ENCODE measurements at places on chromosomes 2 and 18.

DNA sequence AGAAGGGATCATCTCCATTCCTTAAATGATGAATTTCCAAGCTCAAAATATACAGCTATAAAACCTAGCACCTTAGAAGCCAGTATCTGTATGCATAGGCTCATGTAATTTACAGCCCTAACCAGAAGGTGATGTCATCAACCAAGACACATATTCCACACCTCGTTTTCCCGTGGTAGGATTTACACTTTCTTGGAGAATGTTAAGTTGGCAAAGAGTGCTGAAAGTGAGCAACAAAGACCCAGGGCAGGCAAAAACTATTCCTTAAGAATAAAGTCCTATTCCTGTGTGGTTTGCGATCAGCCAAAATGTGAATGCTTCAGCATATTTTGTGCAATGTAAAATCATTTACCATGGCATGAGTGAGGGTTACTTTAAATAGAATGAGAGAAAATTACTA is 247.1 kb downstream of the OSR1 start:
- no peak for DNase-seq

DNA sequence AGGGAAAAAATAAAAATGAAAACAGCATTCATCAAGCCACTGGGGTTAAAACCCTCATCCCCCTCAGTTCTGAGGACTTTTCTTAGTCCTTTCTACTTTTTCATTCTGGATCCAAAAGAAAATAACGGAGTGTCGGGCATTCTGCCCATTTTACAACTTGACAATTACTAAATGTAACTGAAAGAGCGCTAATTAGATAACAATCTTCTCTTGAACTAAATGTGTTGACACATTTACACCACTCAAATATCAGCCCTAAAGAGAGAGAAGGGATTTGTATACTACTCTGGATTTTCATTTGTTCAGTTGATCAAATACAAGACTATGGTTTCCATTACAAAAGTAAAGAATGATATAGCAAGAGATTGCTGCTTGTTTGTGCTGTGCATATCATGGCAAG is 27.5 kb downstream of the ABCA12 start:
- DNase-seq = no peak

GRCh38 chr2:128661311-128661710 is 342.6 kb upstream of the HS6ST1 start:
- DNase-seq = no peak

DNA sequence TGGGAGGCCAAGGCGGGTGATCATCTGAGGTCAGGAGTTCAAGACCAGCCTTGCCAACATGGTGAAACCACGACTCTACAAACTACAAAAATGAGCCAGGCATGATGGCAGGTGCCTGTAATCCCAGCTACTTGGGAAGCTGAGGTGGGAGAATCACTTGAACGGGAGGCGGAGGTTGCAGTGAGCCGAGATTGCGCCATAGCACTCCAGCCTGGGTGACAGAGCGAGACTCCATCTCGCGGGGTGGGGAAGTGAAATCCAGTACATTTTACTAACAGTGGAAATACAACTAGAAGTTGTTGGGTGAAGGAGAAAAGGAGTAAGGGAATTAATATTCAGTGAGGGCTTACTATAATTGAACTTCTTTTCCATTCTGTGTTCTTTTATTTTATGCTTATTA is 13.2 kb upstream of the ENOSF1 start:
- no peak for DNase-seq

DNA sequence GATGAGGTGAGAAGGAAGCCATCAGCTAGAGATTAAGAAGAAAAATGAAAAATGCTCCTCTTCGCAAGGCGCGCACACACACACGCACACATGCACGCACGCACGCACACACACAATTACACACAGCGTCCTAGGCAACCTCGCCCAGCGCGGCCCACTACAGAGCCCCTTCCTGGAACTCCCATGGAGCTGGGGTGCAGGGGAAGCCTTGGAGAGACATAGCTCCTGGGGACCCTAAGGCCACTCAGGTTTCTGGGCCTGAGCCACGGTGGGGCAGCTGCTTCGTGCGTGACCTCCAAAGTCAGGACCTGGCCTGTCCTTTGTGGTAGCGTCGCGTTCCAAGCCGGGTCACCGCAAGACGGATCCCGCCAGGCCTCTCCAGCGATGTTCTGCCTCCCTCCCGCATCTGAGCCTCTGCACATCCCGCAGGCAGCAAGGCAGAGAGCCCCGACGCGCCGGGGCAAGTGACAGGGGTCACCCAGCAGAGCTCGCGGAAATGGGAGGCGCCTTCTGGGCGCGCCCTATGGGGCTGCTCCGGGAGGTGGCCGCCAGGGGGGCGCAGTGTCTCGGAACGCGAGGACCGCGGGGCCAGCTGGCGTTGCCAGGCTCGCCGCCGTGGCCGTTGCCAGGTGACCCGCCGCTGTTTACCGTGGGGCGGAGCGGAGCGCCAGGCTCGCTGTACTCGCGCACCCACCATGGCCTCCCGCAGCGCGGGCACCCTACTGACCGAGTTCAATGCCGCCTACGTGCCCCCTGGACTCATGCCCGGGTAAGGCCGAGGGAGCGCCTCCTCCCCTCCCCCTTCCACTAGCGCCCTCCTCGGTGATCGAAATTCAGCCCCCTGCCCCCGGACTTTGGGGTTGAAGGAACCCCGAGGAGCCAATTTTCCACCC is 79.0 kb downstream of the CIB4 start:
- no peak for DNase-seq

DNA sequence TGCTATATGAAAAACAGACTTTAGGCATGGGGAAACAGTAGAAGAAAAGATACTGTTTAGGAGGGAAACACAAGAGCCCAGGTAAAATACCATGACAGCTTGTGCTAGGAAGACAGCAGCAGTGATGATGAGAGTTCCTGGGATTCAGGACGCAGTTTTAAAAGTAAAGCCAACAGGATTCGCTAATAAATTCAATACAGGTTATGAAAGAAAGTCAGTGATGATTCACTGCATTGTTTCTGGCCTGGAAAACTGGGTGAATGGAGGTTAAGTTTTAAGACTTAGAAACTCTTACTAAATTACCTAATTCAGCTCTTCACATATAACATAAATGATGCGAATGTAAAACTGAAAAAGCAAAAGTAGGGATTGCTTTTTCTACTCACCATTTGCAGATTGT is 27.9 kb upstream of the RNU4ATAC start:
- no peak for DNase-seq

DNA sequence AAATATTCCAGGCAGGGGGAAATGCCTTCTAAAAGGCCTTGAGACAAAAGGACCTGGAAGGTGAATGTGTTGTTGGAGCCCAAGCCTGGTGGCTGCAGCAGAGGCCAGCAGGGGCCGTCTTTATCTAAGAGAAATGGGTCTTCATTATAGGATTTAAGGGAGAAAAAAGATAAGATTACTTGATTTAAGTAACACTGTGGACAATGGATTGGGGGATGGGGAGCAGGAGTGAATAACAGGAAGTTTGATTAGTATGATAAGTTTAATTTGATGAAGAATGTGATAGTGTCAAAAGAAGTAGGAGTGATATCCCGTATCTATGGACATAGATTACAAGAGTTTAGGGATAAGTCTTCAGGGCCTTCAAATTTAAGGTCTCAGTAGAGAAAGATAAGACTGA is 64.2 kb downstream of the WDR75 start:
- no peak for DNase-seq

- no peak for DNase-seq
These were observed 299.1 kb upstream of the SLC14A2 start for GRCh38 chr18:45316127-45316526.

GRCh38 chr2:168992591-168993349 is 38.4 kb downstream of the ABCB11 start:
- DNase-seq = no peak

DNA sequence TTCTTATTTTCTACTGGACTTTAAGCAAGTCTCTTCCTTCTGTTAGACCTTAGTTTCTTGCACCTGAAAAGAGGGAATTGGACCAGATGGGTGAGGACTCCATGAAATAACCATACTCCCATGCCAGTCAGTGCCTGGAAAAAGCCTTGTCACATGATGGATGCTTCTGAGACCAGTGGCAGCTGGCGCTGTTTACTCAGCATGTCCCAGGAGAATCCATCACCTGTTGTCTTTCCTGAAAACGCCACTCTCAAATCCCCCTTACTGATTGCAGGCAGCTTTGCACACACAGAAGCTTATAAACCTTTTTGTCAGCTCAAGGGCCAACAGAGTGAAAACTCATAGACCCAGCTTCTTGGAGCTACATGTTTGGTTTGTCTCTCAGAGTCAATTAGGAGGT is 117.6 kb downstream of the POLE4 start:
- DNase-seq = no peak

GRCh38 chr2:182824056-182824766 is 42.2 kb downstream of the FRZB start:
- no peak for DNase-seq

DNA sequence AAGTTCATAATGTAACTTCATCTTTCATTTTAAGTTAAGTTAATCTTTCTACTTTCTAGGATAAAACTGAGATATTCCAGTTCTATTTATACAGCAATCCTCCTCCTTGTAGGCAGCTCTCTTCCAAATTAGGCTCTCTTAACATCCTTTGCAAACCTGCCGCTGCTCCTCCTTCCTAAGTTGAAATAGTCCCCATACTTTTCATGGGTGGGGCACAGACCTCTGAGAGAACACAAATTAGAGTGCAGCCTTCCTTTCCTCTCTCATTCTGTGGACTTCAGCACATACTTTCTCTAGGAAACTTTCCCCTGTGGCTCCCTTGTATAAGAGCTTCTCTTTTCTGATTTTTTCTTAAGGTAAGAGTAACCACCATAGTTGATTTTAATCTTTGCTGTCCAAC is 28.3 kb downstream of the TWSG1 start:
- no peak for DNase-seq

- DNase-seq = no peak
These were observed 161.9 kb downstream of the PID1 start for GRCh38 chr2:229109195-229109594.

- no peak for DNase-seq
These were observed 6.7 kb downstream of the TNFRSF11A start for GRCh38 chr18:62331581-62332356.

DNA sequence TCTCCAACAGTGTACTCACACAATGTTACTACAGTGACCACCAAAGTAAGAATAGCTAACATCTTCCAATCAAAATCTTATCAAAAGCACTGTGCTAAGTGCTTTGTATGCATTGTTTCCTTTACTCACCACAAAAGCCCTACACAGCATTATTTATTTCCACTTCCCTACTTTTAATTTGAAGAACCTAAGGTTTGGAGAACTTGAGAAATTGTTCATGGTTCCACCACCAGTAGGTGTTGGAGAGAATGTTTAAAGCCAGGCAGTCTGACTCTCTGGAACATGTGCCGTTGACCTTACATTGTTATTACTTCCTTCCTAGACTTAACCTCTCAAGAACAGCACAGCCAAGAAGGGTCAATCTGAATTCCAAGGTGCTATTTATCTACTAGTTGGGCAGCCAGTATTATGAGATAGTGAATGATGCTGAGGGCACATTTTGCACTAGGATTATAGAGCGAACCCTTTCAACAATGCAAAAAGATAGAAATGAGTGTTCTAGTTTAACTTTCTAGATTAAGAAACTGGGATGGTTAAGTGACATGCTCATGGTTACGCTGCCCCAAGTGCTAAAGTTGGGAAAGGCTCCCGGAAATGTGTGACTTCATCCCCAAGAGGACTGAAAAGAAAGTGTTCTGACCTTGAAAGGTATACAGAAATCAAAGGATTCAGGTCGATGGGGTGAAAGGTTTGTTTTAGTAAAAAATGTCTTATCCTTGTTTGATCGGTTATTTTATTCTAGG is 55.2 kb upstream of the FAM136A start:
- no peak for DNase-seq

- DNase-seq = no peak
These were observed 90.4 kb downstream of the ANTXR1 start for GRCh38 chr2:69103419-69103818.

DNA sequence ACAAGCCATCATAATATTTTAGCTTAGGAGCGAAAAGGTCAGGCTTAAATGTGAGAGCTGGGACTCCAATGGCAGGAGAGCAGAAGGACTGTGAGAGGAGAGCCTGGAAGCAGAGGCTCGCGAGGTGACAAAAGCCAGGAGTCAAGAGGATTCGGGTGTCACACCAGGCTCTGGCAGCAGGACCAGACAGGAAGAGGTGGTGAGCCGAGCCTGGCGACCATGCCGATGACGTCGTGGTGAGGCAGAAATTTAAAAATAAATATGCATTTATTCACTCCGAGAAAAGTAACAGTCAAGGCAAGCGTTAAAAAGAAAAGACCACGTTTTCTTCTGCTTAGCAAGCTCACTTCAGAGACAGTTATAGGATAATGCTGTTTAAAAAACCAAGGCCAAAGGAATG is 31.3 kb upstream of the ZNF236 start:
- DNase-seq = no peak

DNA sequence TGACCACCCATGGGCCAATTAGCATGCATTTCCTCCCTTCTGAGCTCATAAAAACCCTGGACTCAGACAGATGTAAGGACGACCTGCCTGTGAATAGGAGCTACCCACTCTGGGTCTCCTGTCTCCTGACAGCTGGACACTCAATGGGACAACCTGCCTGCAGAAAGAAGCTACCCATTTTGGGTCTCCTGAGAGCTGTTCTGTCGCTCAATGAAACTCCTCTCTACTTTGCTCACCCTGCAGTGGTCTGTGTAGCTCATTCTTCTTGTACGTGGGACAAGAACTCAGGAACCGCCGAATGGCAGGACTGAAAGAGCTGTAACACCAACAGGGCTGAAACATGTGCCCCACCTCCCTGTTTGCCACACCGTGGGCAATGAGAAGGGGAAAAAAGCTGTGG is 60.3 kb upstream of the DYNC1I2 start:
- DNase-seq = no peak

- DNase-seq = no peak
These were observed 784.1 kb upstream of the CDH7 start for GRCh38 chr18:64966667-64967066.

- DNase-seq = no peak
These were observed 5.6 kb downstream of the TBR1 start for GRCh38 chr2:161421686-161422085.

- no peak for DNase-seq
These were observed 506.5 kb upstream of the NRP2 start for GRCh38 chr2:205175831-205176230.

GRCh38 chr2:210662560-210662959 is 106.2 kb downstream of the CPS1 start:
- DNase-seq = no peak

- DNase-seq = no peak
These were observed 34.4 kb downstream of the PLEKHA3 start for GRCh38 chr2:178514664-178515063.
